ENCODE measurements at places on chromosomes 11 and 22.

- no peak for DNase-seq
Measured at GRCh38 chr11:12813371-12814225, 139.4 kb downstream of the TEAD1 start.

DNA sequence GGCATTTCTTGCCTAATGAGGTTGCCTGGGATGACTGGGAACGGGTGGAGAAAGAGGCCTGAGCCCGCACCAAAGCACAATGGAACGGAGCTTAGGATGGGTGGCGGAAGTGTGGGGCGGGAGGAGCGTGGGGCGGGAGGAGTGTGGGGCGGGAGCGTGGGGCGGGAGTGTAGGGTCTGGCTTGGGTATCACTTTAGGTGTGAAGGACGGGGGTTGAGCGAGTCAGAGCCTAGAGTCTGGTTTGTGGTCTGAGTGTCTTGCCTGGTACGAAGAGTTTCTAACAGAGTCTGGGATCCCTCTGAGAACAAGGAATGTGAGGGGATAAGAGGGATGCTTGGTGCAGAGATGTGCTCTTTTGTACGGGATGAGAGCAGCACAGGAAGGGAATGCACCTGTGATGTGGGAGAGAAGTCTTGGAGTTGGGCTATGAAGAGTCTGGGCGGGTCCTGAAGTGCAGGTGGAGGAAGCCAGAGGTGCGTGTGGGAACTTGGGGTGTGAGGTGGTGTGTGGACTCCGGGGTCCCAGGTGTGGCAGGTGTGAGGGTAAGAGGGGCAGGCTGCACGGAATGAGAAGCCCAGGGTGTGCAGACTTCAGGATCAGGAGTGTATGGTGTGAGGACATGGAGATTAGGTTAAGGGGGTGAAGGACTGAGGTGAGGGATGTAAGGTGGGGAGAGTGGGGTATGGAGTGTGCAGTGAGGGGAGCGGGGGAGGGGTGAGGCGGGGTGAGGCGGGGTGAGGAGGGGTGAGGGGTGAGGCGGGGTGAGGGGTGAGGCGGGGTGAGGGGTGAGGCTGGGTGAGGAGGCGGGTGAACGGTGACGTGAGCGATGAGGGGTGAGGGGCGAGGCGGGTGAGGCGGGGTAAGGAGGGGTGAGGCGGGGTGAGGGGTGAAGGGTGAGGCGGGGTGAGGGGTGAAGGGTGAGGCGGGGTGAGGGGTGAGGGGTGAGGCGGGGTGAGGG lies 1.0 kb downstream of the SYCE3 start:
- no peak for DNase-seq

DNA sequence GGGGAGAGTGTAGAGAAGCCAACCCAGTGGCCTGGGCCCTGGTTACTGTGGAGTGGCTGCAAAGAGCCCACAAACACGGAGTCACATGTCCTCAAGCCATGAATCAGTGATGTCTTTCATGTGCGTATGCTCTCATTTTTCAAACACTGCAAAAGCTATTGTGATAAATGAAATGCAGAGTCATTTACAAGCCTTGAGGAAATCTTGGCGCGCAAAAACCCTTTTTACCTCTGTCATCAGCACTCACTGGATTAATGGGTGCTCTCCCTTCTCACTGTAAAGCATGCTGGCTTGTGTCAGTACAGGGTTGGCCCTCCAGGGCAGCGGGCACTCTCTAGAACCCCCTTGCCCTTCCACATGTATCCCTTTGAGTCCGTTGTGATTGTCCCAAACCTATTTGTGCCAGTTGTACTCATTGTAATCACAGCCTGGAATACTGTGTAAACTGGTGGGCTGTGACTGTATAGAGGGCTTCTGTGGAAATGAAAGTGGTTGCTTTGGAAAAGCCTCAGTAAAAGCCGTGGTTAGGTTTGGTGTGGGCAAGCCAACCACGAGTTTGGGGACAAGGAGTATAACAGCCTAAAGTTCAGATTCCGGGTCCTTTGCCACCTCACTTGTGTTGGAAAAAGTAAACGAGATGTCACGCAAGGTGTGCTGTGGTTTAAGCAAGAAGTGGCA lies 10.4 kb downstream of the GNAZ start:
- no peak for DNase-seq

GRCh38 chr22:39356464-39356863 lies 6.7 kb downstream of the SYNGR1 start:
- no peak for DNase-seq

All from activated CD4-positive, alpha-beta T cell treated with anti-CD3 and anti-CD28 coated beads, Interleukin-2, amount 50 U/mL, for 24 hours (primary cell).